ENCODE measurements at places on chromosomes 6 and 20.

DNA sequence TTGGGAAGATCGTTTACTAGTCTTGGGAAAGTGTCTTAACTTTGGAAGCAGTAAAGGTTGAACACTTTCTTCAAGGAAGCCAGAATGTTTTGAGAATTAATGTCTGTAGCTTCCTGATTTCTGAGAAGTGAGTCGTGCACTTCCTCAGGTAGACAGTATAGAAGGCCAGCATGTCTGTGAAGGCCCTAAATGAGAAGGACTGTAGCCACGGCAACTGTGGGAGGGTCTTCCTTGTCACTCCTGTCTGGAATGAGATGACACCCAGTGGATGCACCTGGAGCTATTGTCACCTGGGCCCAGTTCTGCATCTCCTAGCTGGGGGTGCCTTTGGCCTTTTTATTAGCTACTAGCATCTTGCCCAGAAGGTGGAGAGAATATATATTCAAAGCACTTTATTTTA is 8.8 kb downstream of the STX16 start:
- DNase-seq: no peak

- no peak for DNase-seq
These were observed 17.2 kb downstream of the TBC1D7 start for GRCh38 chr6:13311155-13311554.

DNA sequence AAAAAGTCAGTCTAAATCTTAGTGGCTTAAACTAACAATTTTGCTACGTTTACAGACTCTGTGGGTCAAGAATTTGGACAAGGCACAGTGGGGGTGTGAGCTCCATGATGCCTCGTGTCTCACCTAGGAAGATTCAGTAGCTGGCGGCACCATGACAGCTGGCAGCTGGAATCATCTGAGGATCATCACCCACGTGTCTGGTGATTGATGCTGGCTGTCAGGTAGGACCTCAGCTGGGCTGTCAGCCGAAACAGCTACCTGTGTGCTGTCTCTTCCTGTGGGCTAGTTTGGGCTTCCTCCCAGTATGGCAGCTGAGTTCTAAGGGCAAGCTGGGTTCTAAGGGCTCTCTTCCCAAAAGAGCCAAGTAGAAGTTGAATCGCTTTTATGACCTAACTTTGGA is 26.4 kb upstream of the DLGAP4 start:
- DNase-seq: no peak

GRCh38 chr6:32223258-32224235 is at the start of gene NOTCH4:
TSS of gene NOTCH4 (minus strand) at chr6:32224067. CDS start at chr6:32223928, 139 bp downstream.
- DNase-seq: no peak

GRCh38 chr6:31558631-31559500 is 11.5 kb downstream of the NFKBIL1 start:
- DNase-seq: peak; percentile 34

DNA sequence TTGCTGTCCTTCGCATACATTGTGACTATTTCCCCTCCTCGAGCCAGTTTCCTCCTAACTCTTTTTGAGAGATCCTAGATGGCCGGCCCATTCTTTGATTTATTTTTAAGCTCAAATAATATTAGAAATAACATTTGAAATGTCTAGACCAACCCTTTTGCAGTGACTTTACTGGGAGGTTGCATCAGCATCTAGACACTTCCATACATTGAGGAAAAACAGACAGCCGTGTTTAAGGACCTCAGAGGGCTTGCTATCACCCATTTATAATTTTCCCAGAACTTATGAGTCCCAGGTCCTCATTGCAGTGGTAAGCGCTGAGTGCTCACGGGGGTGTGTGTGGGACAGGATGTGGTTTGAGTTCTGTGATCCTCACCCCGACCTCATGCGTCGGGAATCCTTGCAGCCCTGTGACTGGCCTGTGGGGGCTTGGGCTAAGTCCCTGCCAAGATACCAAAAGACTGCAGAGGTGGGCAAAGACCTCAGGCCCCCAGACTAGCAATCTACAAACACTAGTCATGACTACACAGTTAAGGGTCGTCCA is at the start of gene GPX5:
Gene GPX5, plus strand, starts transcription at position 386 of the 544 bp plus-strand sequence. Its CDS starts 133 bp downstream, at position 519.
- DNase-seq: peak; percentile 15

- DNase-seq: no peak
These were observed 18.5 kb upstream of the TUBB2A start for GRCh38 chr6:3175715-3176402.

DNA sequence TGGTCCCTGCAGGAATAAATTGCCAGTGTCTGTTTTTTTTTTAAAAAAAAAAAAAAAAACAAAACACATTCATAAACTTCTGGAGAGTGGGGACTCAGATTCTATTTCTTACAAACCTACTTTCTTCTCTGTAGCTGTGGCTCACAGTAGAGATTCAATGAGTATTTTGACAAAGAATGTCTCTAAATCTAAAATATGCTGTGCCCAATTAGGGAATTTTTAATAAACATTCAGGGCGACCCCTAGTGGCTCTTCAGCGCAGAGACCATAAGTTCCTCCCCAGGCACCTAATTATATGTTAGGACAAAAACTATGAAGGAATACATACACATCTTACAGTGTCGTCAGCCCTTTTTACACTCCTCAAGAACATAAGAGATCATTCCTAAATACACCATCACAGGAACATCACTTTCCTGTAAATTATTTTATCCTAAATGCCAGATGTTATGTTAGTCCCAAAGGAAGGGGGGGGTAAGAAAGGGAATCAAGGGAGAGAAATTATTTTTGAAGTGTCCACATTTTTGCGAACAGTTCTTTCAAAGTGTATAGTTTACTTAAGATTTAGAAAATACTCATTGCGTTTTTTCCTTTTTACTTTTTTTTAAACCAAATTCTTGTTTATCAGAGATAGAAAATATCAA is 21.8 kb upstream of the NAA20 start:
- DNase-seq: peak; percentile 74

DNA sequence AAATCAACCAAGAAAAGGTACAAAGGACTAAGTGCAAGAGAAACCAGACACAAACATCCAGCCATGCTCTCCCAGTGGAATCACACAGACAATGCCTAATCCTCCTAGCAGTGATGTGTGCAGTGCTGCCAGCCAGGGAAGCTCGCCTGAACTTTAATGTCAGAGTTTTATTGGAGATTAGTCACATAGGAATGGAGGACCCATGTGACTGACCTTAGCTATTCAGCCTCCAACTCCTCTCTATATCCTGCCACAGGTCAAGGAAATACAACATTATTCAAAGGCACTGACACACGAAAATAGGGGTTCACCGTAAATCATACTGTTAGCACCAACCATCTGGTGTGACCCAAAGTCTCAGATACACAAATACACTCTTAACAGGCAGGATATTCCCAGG is 684.6 kb downstream of the DOK5 start:
- DNase-seq: no peak

- DNase-seq: no peak
These were observed 28.4 kb downstream of the UQCC2 start for GRCh38 chr6:33683051-33683571.

DNA sequence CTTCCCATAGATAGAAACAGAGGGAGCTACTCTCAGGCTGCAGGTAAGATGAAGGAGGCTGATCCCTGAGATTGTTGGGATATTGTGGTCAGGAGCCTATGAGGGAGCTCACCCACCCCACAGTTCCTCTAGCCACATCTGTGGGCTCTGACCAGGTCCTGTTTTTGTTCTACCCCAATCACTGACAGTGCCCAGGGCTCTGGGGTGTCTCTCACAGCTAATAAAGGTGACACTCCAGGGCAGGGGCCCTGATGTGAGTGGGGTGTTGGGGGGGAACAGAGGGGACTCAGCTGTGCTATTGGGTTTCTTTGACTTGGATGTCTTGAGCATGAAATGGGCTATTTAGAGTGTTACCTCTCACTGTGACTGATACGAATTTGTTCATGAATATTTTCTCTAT is 2.8 kb downstream of the HLA-F start:
- no peak for DNase-seq

DNA sequence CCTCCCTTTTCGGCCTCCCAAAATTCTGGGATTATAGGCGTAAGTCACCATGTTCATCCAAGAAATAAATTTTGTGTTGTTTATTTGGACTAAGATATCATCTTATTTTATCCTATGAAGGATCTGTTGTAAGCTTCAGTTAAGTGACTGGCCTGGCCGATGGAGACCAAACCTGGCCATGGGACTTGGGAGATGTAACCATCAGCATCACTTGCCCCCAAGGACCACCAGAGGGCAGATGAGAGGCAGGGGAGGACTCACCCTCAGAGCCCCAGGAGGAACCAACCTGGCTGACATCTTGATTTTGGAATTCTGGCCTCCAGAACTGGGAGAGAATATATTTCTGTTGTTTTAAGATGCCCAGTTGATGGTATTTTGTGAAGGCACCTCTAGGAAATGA is 266.7 kb downstream of the CDH26 start:
- DNase-seq: peak; percentile 59

DNA sequence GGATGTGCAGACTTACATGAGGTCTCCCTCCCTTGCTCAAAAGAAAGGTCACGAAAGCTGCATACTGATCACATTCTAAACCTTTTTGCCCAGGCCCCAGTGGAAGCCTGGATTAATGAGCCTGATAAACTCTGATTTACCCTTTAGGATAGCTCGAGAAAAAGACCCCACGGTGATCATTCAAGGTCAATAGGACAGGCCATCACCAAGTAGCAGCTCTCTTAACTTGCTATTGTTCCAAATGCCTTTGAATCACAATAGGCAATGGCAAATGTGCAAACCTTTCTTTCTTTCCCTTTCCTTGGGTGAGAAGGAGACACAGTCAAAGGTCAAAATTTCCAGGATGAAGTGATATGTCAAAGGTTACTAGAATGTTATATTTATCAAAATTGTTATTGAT is 327.3 kb downstream of the HDGFL1 start:
- no peak for DNase-seq

GRCh38 chr20:64009811-64010387 is 26.1 kb upstream of the C20orf204 start:
- no peak for DNase-seq

- no peak for DNase-seq
These were observed 113.3 kb downstream of the RPS12 start for GRCh38 chr6:132927713-132928112.

- peak; percentile 46 for DNase-seq
These were observed 767 bp downstream of the PTK6 start for GRCh38 chr20:63536241-63536977.

- no peak for DNase-seq
These were observed 131.5 kb upstream of the MAN1A1 start for GRCh38 chr6:119480961-119481497.

GRCh38 chr6:151408858-151409257 is 17.5 kb upstream of the ZBTB2 start:
- no peak for DNase-seq

DNA sequence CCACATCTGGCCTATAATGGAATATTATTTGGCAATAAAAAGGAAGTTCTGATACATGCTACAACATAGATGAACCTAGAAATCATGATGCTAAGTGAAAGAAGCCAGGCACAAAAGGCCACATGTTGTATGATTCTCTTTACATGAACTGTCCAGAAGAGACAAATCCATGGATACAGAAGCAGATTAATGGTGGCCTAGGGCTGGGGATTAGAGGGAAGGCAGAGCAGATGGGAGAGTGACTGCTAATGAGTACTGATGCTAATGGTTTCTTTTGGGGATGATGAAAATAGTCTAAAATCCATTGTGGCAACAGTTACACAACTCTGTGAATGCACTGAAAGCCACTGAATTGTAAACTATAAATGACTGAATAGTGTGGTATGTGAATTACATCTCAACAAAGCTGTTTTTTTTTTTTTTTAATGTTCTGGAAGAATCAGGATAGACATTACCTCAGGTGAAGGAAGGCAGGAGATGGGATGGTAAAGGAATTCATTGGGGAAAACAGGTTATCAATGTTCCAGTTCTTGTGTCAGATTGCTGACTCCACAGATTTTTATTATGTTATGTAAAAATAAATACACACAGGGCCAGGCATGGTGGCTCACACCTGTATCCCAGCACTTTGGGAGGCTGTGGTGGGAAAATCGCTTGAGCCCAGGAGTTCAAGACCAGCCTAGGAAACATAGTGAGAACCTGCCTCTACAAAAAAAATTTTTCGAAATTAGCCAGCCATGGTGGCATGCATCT is 8.9 kb upstream of the SOX12 start:
- no peak for DNase-seq

DNA sequence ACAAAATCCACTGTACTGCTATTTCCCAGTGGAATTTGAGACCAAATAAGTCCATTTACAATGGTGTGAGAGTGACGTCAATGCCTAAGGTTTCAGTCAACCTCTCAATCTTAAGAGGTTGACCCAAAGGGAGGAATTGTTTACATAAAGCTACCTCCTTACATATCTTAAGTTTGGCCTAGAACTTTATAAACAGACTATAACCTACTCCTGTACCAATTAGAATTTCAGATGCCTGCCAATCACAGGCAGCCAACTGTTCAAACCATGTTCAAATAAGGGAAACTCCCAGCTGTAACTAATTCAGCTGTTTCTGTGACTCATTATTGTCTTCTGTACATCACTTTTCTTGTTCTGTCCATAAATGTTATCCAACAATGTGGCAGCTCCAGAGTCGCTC is 14.5 kb downstream of the LGSN start:
- DNase-seq: no peak

- DNase-seq: no peak
These were observed 44.2 kb upstream of the TOX2 start for GRCh38 chr20:43870484-43870883.

GRCh38 chr6:42165016-42165415 is 8.1 kb upstream of the GUCA1A start:
- DNase-seq: peak; percentile 71

GRCh38 chr20:36384022-36384619 is 78.0 kb downstream of the DLGAP4 start:
- peak; percentile 38 for DNase-seq

- DNase-seq: peak; percentile 56
These were observed 341.8 kb downstream of the SYNE1 start for GRCh38 chr6:152295346-152295745.

DNA sequence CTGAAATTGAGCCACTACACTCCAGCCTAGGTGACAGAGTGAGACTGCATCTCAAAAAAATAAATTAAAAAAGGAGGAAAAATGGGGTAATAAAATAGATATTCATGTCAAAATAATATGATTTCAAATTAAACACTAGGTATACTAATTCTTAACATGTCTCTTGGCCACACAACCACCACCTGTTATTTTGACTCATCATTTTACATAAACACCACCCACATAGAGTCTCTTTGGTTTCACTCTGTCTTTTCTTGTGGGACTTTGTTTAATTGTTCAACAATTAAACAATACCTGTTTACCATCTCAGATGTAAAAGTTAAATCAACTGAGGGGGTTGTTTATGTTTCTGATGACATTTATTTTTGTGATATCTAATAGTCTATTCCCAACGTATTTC is 476.8 kb upstream of the ADGRB3 start:
- DNase-seq: no peak

DNA sequence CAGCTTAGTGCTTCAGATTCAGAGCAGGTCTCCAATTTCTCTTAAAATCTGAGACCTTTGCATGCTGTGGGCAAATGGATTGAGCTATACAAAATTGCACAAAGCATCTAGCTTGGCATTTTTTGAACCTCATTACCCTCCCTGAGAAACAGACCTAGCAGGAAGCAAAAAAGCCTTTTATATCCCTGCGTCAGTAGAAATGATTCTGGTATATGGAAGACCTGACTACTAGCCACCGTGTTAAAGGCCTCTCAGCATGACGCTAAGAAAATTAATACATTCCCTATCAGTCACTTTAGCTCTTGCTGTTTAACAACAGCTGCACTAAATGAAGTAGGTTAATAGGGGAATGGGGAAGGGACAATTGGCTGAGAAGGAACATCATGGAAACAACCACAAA is 110.7 kb upstream of the SMLR1 start:
- no peak for DNase-seq
